ENCODE measurements at places on chromosomes 7 and 10.

DNA sequence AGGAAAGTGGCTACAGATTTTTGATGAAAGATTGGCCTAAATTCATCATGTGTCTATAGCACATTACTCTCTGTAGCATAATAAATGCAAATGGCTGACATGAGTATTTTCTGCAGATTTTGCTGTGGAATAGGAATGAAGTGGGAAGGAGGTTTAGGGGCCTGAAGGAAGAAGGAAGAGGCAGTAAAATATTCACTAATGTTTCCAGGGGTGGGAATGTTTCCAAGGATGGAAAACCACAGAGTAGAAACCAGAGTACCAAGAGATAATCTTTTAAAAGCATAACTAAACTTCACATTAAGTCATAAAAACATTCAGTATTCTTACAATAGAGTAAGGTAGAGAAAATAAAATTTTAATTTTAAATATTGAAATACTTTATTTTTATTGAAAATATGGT, 267.8 kb downstream of the BICC1 start:
- DNase-seq: peak; percentile 28

DNA sequence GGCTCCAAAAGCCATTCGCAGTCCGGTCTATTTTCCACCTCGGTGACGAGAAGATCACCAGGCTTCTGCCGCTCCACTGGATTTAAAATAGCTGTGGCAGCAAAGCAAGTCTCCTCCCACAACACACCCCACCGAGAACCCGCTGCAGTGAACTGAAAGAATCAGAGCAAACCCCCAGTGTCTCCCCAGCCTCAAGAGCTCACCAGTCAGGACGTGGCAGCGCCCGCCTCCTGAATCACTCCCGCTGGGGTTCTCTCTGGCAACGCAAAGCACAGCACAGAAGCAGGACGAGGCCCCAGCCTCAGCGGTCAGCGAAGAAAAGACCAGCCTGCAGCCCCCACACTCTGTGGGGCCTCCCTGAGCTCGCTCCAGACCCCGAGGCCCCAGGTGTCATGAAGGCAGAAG, 126.1 kb upstream of the PPP2R2D start:
- no peak for DNase-seq

DNA sequence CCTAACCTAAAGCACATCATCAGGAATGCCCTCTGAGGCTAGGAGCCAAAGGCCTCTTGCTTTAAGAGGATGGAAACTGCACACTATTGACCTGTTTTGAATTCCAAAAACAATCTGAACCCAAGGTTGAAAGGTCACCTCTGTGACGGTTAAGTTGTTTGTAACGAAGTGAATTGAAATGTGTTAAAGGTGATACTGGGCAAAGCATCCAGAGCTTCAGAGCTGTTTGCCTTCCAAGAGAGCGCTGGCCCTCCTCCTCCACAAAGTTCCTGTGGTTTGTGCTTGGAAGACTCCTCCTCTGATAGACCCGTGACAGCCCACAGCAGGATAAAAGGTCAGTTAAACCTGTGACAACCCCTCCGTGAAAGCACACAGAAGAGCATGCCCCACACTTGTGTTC, 133.7 kb upstream of the CTTNBP2 start:
- no peak for DNase-seq

GRCh38 chr7:7761340-7761973, 43.0 kb upstream of the RPA3 start:
- peak; percentile 62 for DNase-seq

DNA sequence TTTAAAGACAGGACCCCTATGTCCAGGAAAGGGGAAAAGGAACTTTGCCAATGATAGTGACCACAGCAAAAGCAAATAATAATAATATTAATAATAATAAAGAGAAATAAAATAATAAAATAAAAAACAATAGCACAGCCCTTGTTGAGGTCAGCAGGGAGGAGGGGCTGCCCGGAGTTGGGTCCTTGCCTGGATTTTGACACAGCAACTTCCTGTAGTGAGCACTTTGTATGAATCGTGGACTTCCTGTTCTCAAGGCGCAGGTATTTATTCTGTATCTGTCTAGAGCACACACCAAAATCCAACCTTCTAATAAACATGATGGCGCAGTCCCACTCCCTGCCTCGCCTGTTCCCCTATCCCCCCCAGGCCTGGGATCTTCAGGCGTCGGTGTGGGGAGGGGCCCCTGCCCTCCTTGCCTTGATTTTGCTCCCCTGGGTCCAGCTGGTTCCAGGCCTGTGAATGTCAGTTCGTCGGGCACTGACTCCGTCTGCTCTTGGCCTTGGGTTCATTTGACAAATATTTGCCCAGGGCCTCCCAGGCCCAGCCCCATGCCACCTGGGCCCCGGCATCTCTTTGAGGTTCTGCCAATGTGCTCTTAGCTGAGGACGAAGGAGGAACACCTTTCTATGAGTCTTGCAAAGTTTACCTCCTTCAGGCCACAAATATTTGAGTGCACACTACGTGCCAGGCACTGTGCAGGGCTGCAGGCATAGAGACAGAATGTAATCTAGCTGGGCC, 13.9 kb downstream of the TRIM8 start:
- DNase-seq: no peak

DNA sequence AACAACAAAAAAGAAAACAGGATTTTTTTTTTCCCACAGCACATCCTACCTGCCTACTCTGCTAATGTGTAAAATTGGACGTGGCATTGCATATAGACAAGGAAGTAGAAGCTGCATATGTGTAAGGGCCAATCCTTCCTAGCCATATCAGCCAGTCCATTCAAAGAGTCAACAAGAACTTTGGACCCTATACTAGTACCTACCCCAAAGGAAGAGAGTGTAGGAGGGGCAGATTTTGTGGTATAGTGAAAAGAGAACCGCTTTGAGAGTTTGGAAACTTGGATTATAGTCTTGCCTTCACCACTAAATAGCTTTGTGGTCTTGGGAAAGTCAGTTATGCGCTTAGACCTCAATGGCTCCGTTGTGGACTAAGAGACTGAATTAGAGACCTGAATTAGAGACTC, 12.1 kb upstream of the MCU start:
- no peak for DNase-seq

- DNase-seq: peak; percentile 73
Observed at GRCh38 chr7:93161181-93161762, 13.1 kb upstream of the SAMD9L start.

- no peak for DNase-seq
Observed at GRCh38 chr7:123719197-123719721, 29.5 kb downstream of the WASL start.

GRCh38 chr7:95169678-95170077, 154.7 kb downstream of the PON1 start:
- no peak for DNase-seq

- no peak for DNase-seq
Observed at GRCh38 chr10:121684276-121684675, 86.0 kb upstream of the FGFR2 start.

- DNase-seq: no peak
Observed at GRCh38 chr10:121819049-121819448, 108.8 kb downstream of the ATE1 start.

GRCh38 chr7:64874562-64875250, 28.4 kb upstream of the ZNF273 start:
- DNase-seq: no peak

GRCh38 chr7:41685684-41686083, 17.2 kb downstream of the INHBA start:
- DNase-seq: peak; percentile 86

DNA sequence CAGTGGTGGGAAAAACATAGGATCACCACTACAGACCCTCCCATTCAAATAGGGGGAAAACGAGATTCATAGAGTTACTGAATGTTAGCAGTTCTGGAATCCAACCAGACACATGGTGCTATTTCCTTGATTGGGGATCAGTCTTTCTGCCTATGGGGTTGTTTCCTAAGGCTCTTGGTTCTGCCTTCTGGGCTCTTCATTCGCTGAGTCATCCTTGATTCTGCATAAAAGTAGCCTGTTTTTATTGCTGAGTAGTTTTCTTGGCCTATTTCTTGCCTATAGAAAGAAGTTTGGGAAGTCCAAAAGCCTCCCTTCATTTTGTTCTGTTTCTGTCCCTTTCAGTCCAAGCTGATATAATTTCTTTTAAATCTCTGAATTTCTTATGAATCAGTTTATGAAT, 99.3 kb upstream of the OIT3 start:
- DNase-seq: peak; percentile 66

DNA sequence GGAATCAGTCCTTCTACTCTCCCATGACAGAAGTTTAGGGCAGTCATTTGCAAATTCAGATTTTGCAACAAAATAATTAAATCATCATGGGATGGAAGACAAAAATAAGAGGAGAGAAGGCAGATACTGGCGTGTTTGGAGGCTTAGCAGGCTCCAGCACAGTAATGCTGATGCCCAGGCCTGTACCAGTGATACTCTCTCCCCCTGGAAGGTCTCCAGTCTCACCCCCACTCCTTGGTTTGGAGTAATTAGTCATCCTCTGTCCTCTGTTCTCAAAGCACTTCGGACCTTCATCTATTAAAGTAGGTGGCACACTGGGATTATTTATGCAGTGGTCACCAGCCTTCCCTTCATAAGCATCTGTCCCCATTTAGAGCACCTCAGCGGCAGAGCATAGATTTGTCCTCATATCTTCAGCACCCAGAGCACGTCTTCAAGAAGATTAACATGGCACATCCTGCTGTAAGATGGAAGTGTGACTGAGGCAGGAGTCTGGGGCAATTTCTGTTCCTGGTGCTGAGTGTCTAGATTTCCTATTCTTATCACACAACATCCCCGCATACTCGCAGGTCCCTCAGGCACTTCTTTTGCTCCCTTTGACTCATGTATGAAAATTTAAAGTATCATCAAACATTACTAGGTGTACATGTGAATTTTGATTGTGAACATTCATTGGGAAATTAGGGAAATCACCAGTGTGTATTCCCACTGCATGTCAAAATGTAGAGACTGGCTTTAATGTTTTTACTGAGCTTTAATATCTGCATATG, 31.3 kb upstream of the TRIL start:
- DNase-seq: peak; percentile 64

DNA sequence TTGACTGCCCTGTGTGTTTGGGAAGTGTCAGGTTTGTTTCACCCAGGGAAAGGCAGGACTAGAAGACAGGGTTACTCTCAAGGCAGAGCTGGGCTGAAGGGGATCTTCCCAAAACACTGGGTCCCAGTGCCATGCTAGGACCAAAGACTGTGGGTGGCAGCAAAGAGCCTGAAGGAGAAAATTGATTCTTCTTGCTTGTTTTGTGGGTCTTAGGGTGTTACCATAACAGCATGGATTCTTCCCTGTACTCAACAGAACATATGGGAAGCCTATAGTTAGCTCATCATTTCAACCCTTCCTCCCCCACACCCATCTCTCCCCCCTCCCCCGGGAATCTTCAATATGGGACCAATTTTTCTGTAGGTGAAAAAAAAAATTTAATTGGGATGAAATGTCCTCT, 42.3 kb downstream of the TEX36 start:
- no peak for DNase-seq

GRCh38 chr7:76022026-76022780, 25.6 kb downstream of the STYXL1 start:
- no peak for DNase-seq

- DNase-seq: no peak
Observed at GRCh38 chr7:82390936-82391335, 52.6 kb downstream of the CACNA2D1 start.

DNA sequence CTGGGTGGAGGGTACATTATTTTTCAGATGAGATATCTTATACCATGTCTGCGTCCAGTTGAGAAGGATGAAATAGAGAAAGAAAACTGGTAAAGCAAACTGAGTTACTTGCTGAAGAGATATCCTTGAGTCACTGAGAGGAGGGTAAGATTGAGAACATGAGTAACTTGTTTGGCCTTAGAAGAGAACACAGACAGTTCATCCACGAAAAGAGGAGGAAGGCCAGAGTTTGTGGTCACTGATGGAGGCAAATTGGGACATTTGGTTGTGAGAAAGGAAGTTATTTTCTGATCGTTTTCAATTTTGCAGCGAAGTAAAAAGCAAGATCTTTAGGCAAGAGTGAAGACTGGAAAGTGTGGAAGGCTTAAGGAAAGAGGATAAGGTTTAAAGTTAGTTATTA, 15.6 kb downstream of the MBL2 start:
- no peak for DNase-seq

GRCh38 chr7:111004310-111004901, 86.5 kb upstream of the LRRN3 start:
- DNase-seq: no peak

DNA sequence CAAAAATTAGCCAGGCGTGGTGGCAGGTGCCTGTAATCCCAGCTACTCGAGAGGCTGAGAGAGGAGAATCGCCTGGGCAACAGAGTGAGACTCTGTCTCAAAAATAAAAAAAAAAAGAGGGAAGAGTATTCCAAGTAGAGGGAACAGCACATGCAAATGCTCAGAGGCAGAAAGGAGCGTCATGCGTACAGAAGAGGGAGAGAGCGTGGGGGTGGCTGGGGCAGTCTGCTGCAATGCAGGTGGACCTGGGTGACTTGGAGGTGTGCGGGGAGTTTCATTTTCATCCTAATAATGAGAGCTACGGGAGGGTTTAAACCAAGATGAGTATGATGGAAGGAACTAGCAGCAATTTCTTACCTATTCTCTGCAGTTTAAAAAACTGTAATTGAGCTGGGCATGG, 28.8 kb downstream of the CLIP2 start:
- no peak for DNase-seq

GRCh38 chr7:99123571-99124033, 20.3 kb downstream of the SMURF1 start:
- DNase-seq: no peak

DNA sequence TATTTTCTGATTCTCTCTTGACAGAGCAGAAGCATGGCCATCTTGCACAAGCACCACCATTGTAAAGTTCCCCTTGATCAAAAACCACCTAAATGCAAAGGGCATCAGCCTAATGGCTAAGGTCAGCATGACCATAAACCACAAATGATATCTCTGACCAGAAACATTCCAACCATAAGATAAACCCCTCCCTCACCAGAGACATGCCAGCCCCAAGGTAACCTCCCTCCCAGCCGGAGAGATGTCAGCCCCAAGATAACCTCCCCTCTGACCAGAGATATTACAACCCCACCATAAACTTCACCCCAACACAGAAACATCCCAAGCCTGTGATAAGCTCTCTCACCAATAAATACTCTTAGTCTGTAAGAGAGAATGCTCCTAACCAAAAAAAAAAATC, 72.1 kb upstream of the CDK1 start:
- DNase-seq: no peak

- DNase-seq: no peak
Observed at GRCh38 chr10:119095640-119096039, 8.3 kb upstream of the DENND10 start.

GRCh38 chr10:14353291-14353913, 22.7 kb upstream of the FRMD4A start:
- DNase-seq: no peak

GRCh38 chr10:122244001-122244975, 26.8 kb upstream of the BTBD16 start:
- no peak for DNase-seq

DNA sequence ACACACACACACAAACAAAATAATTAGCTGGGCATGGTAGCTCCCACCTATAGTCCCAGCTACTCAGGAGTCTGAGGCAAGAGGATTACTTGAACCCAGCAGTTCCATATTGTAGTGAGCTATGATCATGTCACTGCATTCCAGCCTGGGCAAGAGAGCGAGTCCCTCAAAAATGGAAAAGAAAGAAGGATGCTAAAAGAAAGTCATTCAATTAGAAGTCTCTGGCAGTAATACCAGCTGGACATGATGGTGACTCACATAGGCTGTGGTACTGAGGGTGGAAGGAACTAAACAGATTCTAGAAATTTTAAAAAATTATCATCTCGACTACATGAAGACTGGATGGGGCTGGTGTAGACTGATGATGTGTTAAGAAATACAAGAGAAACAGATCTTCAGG, 385.3 kb downstream of the ETV1 start:
- DNase-seq: no peak

Data from M059J (cell line).